ENCODE measurements at places on chromosomes 3 and 15. TPM values are rescaled to one million over a fixed set of nuclear protein-coding genes. Genes with fewer than 3 reads are reported as not detected.
A peak's percentile ranks its signal among the peaks of the same experiment; 100 is the strongest.

- H3K27me3 ChIP-seq: no peaks in the 10 kb centered on the region
- no peaks in the 10 kb centered on the region for H3K36me3 ChIP-seq
- peak; percentile 77 for DNase-seq
- no peaks in the 10 kb centered on the region for H3K4me1 ChIP-seq
- no peak overlapping the region for H3K4me3 ChIP-seq
- no peak overlapping the region for H3K27ac ChIP-seq
These were observed 61.0 kb downstream of the TMEM44 start for GRCh38 chr3:194572143-194572789.

ZKSCAN7 gene
- 5.1 TPM for total RNA-seq

DNA sequence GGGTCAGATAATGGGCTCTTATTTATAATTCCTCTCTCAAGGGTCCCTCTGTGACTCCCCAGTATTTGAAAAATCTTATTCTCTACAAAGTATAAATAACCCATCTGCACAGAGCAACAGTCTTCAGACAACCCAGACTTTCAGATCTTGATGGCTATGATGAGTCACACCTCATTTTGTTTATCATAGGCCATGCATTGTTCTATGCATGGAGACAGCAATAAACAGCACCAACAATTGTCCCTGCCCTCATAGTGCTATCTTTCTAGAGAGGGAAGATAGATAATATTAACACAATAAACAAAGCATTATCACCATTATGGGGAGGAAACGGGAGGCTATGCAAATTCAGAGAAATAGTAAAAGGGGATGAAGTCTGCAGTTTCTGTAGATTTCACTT, 13.4 kb downstream of the FHIT start:
- no peak overlapping the region for H3K27ac ChIP-seq
- no peak for DNase-seq
- H3K36me3 ChIP-seq: no peaks in the 10 kb centered on the region
- no peak overlapping the region for H3K4me3 ChIP-seq

CALML4 gene
- total RNA-seq: 6.4 TPM

IGSF10 gene
- 7.2 TPM for total RNA-seq

CORO2B gene
- 3.9 TPM for total RNA-seq

Measured in sigmoid colon (tissue), 7 donors.